ENCODE measurements at places on chromosomes 12 and 14.

DNA sequence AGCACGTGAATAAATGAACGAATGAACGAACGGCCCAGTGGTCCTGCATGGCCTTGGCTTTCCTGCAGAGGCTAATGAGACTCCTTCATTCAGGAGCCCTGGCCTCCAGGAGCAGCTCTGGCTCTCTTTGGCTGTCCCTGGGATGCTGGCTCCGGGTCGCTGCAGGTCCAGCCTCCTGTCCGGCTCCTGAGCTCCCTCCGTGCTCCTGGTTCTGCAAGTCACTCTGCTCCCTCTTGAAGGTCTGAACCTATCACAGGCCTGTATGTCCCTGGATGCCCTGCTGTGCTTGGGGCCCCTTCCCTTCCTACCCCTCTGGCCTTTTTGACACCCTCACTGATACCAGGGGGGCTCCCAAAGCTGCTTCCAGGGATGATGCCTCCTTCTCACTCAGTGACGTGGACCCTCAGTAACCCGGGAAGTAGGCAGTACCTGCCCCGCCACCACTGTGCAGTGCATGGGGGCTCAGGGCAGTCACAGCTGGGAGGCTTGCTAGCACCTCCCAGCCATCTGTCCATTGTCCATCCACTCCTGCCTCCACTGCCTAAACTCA is 133.7 kb upstream of the C14orf180 start:
- no peak for DNase-seq

- no peak for DNase-seq
Observed at GRCh38 chr12:45483571-45483970, 245.9 kb upstream of the ARID2 start.

GRCh38 chr12:101564912-101565311 is 29.9 kb upstream of the MYBPC1 start:
- no peak for DNase-seq

DNA sequence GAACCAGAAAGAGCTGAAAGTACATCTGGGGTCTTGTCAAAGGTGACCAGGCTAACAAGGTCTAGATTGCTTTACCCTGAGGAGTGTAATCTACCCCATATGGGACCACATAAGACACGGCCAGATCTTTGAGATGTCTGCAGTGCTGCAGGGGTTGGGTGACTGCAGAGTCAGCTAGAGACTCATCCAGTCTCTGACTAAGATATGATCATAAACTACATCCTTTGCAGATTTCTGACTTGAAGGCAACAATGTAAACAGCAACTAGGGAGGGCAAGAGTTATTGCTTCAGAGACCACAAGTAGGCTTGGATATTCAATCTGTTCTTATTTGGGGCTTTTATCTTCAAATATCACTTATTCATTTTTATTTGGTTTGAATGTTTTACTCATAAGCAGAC is 1080.5 kb upstream of the FOXG1 start:
- DNase-seq, result no peak

DNA sequence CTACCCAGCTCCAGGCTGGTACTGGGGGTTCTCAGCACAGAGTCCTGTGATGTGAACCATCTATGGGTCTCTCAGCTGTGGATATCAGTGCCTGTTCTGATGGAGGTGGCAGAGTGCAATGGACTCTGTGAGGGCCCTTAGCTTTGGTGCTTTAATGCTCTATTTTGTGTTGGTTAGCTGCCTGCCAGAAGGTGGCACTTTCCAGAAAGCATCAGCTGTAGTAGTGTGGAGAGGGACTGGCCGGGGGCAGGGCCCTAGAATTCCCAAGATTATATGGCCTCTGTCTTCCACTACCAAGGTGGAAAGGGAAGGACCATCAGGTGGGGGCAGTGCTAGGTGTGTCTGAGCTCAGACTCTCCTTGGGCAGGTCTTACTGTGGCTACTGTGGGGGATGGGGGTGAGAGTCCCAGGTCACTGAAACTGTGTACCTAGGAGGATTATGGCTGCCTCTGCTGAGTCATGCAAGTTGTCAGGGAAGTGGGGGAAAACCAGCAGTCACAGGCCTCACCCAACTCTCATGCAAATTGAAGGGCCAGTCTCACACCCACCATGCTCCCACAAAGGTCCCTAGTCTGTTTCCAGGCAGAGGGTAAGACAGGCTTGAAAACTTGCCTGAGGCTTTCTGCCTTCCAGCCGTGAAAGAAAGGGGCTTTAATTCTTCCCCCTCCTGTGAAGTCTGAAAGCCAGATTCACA is 878.1 kb downstream of the C12orf50 start:
- no peak for DNase-seq

- DNase-seq, result peak; percentile 98
Observed at GRCh38 chr12:132887513-132888351, at the start of gene CHFR. CHFR (minus strand) TSS chr12:132887605; CDS start chr12:132887328, 277 bp downstream.

DNA sequence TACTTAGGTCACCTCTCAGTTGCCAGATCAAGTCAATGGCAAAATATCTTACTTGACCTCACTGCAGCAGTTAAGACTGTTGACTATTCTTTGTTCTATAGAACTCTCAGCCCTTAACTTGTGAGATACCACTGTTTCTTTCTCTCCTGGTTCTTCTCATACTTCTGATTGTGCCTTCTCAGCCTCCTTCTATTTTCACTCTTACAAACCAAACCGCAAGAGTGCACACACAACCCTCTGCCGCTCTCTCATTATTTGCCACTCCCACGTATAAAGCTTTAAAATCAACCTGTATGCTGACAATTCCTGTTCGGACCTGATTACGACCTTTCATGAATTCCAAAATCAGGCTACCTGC is 4.5 kb downstream of the E2F7 start:
- no peak for DNase-seq

DNA sequence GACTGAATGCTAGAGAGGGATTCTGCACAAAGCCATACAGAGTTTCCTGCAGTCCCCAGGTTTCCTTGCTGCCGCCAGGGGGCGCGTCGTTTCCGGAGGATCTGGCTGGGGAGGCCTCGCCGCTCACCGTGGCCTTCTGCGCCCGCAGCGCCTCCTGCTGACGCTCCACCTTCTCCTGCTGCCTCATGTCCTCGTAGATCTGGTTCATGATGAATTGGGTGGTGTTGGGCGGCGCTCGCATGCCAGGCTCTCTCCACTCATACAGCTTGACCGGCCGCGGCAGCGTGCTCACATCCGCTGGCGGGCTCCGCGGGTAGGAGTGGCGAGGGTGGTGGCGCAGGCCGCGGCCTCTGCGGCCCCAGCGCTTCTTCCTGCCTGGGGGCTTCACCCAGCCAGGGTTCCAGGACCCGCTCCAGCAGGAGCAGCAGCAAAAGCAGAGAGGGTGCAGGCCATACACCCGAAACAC is 987 bp downstream of the CCER1 start:
- no peak for DNase-seq

- no peak for DNase-seq
Observed at GRCh38 chr14:76426161-76426696, 50.3 kb downstream of the ESRRB start.

- DNase-seq, result no peak
Observed at GRCh38 chr12:132723764-132724140, 13.1 kb downstream of the PGAM5 start.

DNA sequence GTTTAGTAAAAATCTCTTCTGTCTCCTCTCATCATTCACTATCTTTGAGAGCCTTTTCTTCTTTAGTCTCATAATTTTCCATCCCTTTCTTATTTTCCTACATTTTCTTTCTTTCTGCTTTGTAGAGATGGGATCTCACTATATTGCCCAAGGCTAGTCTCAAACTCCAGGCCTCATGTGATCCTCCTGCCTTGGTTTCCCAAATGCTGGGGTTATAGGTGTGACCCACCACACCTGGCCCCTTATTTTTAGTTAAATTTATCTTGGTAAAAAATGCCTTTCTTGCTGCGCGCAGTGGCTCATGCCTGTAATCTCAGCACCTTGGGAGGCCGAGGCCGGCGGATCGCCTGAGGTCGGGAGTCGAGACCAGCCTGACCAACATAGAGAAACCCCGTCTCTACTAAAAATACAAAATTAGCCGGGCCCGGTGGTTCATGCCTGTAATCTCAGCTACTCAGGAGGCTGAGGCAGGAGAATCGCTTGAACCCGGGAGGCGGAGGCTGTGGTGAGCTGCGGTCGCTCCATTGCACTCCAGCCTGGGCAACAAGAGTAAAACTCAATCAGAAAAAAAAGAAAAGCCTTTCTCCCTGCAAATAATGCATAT is 996 bp downstream of the SLC2A3 start:
- no peak for DNase-seq

DNA sequence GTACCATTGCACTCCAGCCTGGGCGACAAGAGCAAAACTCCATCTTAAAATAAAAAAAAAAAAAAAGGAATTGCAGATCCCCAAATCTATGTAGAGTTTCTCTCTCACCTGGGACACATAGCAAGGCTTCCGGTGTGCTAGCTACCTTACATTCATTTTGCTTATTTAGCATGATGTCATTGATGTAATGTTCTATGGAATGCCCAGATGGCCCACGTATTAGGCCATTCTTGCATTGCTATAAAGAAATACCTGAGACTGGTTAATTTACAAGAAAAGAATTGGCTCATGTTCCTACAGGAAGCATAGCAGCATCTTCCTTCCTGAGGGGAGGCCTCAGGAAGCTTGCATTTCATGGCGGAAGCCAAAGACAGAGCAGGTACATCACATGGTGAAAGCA is 36.9 kb upstream of the A2ML1 start:
- DNase-seq, result no peak

GRCh38 chr14:27148143-27148542 is 550.3 kb upstream of the NOVA1 start:
- no peak for DNase-seq

DNA sequence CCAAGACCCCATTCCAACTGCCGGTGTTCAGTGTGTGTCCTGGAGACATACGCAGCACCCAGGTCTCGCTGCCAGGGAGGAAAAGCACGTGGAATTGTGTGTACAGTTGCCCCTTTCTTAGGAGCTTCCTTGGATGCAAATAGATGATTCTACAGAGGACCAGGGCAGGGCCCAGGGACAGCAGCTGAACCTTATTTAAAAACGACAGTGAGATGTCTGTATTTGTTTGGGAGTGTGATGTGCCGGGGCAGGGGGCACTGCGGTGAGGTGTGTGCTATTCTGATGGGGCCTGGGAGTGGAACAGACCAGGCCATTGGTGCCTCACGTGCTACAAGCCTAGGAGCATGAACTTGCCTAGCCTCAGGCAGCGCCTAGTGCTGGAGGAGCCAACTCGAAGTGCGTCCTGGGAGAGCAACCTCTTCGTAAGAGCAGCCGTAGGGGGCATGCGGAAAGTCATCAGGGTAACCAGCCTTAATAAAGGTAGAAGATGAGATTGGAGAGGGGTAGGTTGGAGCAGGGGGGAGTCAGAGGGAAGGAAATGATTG is 98.3 kb upstream of the ESRRB start:
- DNase-seq, result no peak

GRCh38 chr14:81192594-81192993 is 28.2 kb downstream of the GTF2A1 start:
- DNase-seq, result no peak

DNA sequence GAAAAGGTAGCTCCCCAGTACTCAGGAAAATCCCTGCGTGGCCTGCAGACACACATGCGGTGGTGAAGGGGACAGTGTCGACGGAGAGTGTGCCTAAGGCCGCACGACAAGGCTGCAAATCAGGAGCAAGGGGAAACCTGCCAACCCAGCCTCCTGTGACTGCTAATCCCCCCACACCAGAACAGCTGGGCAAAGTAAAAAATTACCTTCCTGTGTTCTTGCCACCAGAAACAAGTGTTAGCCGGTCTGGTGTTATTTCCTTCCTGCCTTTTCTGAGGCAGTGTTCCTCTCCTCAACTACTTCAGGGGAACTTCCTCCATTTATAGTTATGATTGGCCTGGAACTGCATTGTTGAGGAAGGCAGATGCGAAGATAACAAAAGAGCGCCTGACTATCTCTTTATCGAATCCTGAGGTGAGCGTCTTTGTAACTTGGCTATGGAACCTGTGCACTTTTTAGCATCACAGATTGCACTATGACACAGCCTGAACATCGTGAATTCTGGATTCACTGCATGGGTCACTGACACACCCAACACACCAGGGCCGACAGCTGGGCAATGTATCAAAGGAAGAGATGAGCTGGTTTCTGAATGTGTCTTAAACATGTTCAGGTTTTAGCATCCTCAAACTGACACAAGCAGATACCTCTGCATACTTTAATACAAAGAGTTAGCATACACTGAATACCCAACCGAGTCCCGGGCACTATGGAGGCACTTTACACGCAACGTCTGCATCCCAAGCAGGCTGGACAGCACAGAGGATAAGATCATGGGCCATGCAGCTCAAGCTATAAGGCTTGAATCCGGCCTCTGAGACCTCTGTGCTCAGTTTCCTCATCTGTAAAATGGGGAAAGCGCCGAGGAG is 28.9 kb downstream of the SLC15A4 start:
- DNase-seq, result no peak

DNA sequence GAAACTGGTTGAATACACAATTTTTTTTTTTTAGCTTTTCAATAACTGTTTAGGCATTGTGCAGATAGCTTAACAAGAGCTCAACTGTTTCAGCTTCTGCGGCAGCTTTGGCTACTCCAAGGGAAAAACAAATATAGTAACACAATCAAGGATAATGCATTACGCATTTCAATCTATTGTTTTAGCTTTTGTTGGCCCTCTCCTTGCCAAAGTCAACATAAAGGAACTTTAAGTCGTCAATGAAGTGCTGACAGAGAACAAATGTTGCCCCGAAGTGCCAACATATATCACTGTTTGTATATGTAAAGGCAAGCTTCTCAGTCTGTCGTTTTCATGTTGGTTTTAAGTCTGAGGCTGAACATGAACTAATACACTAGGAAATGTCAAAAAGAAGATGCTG is 1087.4 kb upstream of the FLRT2 start:
- no peak for DNase-seq

- DNase-seq, result no peak
Observed at GRCh38 chr12:50647479-50647878, 116.4 kb upstream of the ATF1 start.

GRCh38 chr12:125395583-125396215 is 330.5 kb downstream of the AACS start:
- DNase-seq, result no peak

GRCh38 chr12:50914872-50915484 is 37.4 kb upstream of the HIGD1C start:
- DNase-seq, result no peak

DNA sequence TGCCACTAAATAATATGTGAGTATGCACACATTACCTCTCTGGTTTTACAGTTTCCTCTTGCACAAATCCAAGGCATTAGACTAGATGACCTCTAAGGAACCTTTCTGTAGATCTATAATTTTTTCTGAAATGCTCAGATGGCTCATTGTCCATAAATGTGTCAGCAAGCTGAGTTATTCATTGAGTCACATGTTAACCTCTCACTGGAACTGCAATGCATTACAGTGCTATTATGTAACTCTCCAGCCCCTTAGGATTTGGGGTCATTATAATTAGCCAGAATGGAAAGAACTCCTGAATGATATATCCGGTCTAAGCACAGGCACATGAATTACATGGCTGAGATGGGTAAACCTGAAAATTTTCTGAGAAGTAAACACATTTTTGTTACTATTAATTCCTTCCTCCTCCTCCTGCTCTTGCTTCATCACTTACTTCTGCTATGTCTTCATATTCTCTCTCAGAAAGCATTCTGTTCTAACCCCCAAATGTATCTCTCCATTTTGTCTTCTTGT is 20.3 kb upstream of the DRAM1 start:
- peak; percentile 81 for DNase-seq

DNA sequence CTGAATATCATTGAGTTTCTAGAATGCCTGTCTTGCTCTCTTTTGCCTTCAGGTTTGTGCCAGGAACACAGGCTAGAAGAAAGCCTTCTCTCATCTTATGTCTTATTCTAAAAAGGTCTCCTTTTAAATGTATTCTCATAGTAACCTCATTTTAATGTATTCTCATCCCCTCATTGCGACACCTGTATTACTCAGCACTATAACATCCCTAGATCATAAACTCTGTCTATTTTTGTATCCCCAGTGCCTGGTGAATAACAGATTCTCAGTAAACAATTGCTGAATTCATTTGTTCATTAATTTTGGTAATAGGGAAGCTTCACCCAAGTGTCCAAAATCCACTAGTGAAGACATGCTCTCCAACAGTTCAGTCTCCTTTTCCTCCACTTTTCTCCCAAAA is 8.8 kb upstream of the LRRK2 start:
- no peak for DNase-seq
